ENCODE measurements at places on chromosomes 11 and 22.

DNA sequence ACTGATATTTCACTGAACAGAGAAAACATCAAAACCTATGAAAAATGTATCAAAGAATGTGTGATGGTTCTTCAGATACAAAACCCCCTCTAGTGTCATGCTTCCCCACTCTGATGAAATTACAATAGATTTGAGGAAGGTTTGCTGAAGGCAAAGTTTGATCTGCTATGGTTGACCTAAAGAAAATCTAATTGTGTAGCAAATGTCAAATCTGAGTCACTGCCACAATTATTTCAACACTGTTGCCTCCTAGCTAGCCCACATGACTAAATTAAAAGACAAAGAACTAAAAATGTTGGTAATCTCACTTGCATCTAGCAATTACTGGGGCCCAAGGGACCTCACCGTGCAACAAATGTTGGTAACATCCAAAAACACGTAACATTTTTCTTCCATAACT lies 728.0 kb downstream of the DLG2 start:
- DNase-seq: no peak

DNA sequence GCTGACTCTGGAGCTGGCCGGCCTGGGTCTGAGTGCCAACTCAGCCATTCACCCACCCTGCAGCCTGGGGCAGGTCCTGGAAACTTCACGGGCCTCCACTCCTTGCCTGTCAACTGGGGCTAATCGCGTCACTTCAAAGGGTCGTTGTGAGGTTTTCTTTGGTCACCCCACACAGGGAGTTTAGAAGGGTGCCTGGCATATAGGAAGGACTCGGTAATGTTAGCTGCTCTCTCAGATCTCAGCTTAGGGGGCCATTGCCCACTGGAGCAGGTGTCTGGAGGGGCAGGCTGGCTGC lies 7.3 kb downstream of the INCENP start:
- no peak for DNase-seq

DNA sequence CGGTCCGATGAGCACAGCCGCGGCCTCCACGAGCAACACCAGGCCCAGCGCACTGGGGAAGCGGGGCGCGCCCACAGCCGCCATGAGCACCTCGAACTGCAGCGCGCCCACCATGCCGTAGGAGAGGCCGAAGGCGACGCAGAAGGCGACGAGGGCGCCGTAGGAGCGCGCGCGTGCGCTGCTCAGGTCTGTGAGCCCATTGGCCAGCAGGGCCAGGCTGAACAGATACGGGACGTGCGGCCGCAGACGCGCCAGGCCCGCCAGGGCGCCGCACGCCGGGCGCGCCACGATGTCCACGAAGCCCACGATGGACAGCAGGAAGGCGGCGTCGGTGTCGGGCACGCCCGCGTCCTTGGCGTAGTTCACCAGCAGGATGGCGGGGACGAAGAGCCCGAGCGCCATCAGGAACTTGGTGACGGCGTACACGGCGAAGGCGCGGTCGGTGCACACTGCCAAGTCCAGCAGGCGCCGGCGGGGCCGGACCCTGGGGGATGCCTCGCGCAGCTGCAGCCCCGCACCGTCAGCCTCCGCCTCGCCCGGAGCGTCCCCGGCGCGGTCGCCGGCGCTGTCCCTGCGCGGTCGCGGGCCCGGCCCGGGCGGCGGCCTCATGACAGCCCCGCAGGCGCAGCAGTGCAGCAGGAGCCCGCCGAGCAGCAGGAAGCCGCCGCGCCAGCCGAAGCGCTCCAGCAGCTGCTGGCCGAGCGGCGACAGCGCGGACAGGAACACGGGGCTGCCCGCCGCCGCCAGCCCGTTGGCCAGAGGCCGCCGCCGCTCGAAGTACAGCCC lies 2.9 kb downstream of the SLC16A8 start:
- DNase-seq: no peak

GRCh38 chr11:45851228-45851627 lies 4.0 kb downstream of the CRY2 start:
- DNase-seq: no peak

GRCh38 chr22:46883092-46883910 lies 120.9 kb downstream of the TBC1D22A start:
- no peak for DNase-seq

- DNase-seq: no peak
These were observed 24.6 kb downstream of the SLC5A1 start for GRCh38 chr22:32067613-32068012.

GRCh38 chr11:44470854-44471253 lies 94.6 kb upstream of the CD82 start:
- DNase-seq: no peak

DNA sequence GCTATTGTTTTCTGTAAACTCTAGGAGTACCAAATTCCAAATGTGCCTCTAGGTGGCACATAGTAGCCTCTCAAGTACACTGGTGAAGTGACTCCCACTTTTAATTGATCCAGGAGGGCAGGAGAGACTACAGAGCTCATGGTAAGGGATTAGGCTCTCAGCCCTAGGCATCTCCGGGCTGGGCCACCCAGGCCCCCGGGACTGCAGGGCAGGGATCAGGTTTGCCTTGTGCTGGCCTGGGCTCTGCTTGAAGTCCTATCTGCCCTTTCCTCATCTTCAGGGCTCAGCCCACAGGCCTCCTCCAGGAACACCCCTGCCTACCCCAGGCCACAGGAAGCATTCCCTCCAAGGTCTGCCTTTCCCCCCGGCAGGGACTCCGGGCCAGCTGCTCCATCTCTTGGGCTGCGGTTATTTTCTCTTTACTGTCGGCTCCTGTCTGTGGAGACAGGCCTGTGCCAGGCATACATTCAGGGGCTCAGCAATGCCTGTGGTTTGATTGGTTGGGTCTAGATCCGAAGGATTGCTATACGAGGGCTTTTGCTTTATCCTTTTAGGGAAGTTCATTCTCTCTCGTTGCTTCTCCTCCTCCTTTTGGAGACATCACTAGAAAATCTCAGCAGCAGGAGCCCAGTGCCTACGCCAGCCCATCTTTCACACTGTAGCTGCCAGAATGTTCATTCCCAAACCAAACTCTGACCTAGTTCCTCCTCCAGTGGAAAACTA lies 32.8 kb downstream of the PARVA start:
- DNase-seq: no peak
